ENCODE measurements at places on chromosomes 3 and 15.

DNA sequence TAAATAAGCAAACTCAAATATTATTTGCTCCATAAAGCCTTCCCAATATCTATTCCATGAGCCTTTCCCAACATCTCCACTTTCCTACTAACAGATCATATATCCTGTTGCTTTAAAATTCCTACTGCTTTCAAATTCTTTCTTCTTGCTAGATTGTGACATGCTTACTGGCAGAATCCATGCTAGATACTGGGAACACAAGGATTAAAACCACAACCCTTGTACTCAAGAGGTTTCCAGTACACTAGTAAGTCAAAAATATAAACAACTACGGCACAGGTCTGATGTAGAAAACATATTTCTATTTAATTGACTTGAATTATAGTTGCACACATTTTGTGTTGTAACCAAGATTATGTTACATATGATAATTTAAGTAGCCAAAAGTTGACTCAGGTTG is 275.0 kb downstream of the ZBTB20 start:
- DNase-seq, result peak; percentile 5

GRCh38 chr15:85280203-85280602 is 100.2 kb upstream of the AKAP13 start:
- no peak for DNase-seq

- DNase-seq, result no peak
These were observed 113.4 kb downstream of the CCNL1 start for GRCh38 chr3:157046520-157046919.

DNA sequence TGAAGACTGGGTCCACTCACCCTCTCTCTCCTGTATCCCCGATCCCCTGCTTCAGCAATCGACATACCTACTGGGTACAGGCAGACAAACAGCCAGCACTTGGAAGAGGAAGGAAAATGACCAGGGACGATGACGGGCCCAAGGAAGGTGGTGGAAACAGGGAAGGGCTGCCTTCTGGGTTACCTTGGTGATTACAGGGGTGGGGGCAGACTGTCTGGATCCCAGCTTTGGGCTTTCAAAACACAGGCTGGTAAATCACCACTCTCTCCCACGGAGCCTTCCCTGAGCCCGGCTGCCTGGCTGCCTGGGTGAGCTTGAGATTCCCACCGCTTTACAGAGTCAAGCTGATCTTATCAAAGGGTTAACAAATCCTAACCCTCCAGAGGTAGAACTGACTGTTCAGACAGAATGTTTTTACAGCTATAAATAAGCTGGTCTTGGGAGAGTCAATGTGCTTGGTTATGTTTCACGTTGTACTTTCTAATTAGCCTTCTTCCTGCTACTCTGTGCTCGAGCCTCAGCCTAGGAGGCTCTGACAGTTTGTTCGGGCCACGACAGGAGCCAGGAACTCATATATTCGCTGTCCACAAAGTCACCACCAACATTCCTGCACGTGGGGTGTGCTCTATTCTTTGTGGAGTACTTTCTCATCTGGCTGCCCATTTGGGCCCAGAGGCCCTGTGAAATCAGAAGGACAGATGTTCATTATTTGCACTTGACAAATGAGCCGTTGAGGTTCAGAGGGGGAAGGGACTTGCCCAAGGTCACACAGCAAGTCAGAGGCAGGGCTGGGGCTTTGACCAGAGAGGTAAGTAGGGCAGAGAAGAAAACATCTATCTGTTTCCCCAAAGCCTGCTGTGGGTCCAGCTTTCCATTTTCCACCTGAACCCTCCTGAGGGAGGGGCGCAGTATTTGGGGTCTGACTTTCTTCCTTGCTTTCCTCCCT is 63.5 kb downstream of the FEM1B start:
- DNase-seq, result no peak

- no peak for DNase-seq
These were observed 9.1 kb downstream of the ZDHHC3 start for GRCh38 chr3:44966795-44967278.

- no peak for DNase-seq
These were observed 385.3 kb downstream of the PDCD6IP start for GRCh38 chr3:34183611-34184340.

DNA sequence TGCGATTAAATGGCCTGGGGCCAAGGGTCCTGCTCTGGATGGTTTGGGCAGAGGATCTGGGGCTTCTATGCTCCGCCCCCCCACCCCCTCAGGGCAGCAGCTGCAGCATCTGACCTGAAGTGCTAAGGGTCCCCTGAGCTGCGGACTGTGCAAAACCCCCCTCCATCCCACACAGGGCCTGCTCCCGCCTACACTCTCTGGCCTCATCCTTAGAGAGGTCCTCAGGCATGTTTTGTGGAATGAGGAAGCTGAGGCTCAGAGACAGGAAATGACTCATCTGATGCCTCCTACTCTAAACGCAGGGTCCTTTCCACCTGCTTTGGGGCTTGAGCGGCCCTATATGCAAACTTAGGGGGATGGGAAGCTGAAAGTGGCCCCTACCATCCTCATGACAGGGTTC is 59.5 kb upstream of the CTSH start:
- DNase-seq, result peak; percentile 79

DNA sequence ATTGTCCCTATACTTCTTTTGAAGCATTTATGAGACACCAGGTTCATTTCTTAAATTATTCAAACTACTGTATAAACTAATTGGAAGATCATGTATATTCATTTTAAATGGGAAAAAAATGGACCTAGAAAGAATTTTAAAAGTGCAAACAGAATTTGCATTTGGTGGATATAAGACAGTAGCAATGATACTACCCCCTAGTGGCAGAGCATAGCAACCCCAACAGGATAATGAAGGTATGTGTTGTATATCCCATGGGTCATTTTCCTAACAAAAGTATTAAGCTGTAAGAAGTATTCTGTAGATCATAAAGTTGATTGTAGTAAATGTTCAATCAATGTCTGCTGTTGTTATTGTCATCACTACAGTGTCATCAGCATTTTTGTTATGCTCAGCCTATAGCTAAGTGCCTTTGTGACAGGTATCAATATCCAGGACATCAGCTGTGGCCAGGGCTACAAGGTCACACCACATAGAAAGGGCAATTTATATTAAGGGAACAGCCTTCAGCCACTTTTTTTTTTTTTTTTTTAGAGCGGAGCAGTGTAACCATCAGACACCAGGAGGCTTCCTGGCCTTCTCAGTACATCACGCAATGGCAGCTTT is 175.8 kb downstream of the FOXB1 start:
- peak; percentile 37 for DNase-seq

- DNase-seq, result no peak
These were observed 10.2 kb downstream of the CHRD start for GRCh38 chr3:184389935-184390528.

DNA sequence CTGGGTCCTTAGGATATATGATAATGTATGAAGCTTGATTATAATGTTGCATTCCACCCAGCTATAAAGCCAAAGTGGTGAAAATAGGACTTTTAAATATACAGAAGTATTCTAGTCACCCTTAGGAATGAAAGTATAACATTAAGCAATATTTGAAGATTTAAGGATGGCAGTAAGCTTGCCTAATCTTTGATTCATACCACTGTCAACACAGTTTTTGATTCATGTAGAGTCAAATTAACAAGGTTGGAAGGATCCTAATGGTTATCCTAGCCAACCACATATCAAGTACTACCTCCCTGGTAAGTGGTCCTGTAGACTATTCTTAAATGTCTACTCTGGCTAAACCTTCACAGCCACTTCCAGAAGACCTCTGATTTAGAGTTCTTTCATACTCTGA is 18.6 kb downstream of the ARIH1 start:
- peak; percentile 50 for DNase-seq

DNA sequence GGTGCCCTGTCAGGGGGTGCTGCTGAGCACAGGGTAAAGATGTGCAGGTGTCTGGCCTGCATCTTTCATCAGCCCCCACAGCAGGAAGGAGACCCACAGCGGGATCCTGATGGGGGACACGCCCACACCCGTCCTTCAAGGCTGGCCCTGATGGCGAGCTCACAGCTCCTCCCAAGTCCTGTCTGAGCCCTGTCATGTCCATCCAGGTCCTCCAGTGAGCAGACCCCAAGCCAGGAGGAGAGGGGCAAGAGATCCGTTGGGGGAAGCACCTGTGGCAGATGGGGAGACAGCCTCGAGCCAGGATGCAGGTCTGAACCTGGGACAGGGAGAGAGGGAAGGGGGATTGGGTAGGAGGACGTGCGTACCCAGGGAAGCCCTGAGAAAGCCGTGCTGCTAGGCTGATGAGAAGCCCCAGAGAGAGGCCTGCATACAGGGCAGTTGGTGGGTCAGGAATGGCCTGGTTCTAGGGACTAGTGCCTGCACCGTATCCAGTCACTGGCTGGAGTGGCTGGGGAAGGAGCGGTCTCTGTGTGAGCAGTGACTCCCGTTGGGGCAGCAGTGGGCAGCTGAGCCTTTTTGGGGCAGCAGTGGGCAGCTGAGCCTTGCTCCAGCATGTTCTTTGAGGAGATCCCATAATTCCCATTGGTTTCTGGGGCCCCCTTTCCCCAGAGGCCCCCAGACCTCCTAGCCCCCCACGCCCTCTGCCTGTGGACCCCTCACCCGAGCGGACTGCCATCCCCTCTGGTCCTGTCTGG is 133.3 kb upstream of the MEF2A start:
- no peak for DNase-seq

DNA sequence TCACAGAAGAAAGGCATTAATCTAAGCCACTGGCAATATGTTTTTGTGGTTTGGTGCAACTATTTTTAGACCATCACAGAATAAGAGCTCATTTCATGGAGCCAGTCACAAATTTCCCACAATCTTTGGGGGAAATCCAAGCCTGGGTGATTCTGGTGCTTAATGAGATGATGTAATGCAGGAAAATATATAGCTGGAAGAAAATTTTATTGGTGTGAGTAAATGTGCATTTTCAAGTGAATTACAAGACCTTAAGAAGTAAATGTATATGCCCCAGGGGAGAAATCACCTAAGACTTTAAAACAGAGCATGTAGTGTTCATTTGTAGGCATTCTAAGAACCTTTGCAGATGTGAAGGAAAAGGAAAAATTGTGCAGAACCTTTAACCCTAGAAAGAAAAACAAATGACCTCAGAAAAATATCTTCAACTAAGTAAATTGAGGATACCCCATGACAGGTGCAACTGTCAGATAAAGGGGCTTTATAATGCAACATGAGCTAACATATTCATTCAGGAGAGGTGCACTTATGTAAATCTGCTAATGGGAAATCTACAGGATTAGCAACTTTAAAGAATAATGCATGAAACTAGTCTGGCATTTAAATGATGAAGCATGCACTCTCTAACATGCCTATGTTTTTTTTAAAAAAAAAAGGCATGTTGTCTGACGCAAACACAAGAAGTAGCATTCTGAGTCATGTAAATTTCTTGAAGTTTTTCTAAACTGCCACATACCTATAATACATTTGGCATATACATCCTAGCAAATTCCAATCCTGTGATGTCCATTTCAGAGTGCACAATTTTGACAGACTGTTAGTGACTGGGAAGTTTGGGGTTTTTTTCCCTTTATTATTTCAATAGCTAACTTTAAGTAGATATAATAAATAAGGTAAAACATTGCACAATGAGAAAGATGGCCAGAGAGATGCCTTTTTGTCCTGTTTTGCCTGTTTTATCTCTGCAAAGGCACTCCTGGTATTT is 105.1 kb downstream of the MEX3B start:
- DNase-seq, result peak; percentile 21

GRCh38 chr15:31302029-31302657 is 24.5 kb upstream of the KLF13 start:
- DNase-seq, result no peak

- DNase-seq, result no peak
These were observed 18.6 kb upstream of the ZBTB20 start for GRCh38 chr3:115165701-115166100.

DNA sequence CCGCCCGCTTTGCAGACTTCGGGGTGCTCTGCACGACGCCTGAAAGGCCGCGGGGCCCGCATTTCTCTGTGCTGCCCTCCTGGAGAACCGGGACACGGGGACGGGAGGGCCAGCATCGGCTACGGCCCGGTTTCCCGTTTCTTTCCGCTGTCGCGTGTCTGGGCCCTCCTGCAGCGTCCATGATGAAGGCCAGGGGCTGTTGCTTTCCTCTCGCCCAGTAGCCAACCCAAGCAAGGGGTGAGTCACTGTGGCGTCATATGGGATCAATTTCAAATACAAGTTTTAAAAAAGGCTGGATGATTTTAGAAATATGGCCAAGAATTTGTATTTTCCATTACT is 435 bp downstream of the SLC35G2 start:
- peak; percentile 85 for DNase-seq

All from HCEC 1CT (cell line).